ENCODE measurements at places on chromosomes 1 and 21. TPM values are rescaled to one million over a fixed set of nuclear protein-coding genes. Genes with fewer than 3 reads are reported as not detected.

DNA sequence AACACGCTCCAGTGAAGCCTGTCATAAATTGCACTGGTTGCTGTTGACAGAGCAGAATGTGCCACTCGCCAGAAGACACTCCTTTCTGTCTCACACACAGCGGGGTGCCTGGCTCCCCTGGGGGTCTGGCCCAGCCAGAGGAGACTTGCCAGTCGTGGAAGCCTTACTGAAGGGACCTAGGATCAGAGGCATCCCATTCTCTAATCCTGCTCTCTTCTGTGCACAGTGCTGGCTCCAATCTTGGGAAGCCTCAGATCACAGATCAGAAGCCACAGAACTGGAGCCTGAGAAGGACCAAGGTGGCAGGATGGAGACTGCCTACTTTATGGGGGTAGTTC is 1.4 kb downstream of the SLC9A1 start:
- no peak for DNase-seq

DNA sequence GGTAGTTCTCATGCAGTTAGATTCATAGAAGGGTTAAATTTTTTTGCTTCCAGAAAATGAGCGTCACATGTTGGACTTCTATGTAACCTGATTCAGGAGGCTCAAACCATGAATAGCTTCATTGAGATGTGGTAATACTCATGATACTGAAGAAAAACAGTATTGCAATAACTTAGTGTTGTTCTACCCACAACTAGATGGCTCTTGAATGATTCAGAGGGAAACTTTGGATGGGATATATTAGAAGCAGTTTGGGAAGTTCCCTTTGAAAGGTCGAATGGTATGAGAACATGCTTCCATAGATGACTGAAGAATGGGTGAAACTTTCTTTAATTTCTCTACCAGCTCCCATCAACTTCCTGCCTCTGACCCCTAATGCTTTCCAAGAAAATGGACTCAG is 211.7 kb upstream of the PTGFR start:
- no peak for DNase-seq

DNA sequence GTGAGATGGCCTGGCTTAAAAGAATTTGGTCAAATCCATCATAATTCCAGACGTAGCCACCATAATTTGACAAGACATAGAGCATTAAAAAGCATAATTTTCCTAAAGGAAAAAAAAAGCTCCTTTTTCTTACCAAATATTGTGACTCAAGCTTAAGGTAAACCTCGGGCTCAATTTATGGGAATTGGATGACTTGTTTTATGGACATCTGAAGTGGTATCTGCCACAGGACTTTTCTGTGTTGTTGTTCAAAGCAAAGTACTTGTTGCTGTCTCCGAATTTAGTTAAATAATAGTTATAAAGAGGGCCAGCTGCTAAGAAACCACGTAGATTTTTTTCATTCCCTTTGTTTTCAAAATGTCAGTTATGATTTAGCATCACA is 1.1 kb downstream of the MPZL1 start:
- DNase-seq, result no peak

The SDC3 gene
- total RNA-seq, result 63.4 TPM

GRCh38 chr21:32413015-32413504 is 554 bp downstream of the EVA1C start:
- no peak for DNase-seq

DNA sequence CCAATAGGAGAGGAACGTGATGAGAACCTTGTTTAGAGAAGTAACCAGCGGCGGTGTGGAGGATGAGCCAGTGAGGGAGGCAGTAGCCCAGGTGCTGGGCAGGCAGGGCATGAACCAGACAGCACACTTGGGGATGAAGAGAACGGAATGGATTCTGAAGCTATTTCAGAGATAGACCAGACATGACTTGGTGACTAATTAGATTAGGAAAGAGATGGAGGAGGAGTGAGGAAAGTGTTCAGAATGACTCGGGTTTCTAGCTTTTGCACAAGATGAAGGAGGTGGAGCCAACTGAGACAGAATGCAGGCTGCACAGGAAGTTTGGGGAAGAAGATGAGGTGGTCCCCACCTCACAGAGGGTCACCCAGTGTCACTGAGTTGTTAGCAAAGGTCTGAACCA is 5.1 kb downstream of the PEF1 start:
- no peak for DNase-seq

DNA sequence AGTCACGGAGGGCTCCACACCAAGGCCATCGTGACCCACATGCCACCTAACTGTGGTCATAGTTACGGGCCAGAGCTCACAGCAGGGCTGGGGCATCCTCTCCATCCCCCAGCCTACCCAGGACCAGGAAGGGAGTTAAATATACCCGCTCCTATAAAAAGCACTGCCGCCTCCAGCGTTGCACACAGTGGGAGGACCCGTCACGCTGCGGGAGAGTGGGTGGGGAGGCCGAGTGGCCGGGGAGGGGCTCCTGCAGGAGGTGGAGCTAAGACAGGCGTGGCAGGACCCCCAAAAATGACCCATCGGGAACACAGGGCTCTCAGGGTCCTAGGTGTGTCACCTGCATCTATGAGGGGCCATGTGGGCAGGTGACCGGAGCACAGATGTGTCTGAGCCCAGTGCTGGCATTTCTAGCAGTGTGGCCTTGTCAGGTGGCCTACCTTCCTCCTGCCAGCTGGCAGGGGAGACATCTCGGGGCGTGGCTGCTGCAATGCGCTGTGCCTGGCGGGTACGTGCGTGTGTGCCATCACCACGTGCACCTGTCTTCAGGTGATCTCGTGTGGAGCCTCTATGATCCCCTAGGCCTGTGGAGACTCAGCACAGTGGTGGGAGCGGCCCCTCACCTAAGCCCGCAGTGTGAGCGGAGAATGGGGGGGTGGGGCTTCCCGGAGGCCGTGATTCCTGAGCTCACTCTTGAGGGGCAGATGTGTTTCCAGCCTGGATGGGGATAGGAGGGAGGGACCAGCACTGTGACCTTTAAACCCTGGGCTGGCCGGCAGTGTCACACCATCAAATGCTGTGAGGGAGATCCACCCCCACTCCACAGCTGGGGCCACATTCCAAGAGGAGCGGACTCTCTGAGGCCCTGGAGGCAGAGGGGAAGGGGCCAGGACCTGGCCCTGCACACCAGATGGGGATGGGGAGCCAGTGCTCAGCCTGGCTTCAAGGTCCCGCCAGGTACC is 17.7 kb downstream of the AGRN start:
- no peak for DNase-seq

The ADORA3 gene
- total RNA-seq, result not detected

The EPHA10 gene
- total RNA-seq, result not detected

The KRTAP7-1 gene
- not detected for total RNA-seq
